CD4-positive, alpha-beta T cell treated with Interleukin-4 for 1 hour (primary cell): ENCODE measurements at places on chromosomes 1 and 21.

DNA sequence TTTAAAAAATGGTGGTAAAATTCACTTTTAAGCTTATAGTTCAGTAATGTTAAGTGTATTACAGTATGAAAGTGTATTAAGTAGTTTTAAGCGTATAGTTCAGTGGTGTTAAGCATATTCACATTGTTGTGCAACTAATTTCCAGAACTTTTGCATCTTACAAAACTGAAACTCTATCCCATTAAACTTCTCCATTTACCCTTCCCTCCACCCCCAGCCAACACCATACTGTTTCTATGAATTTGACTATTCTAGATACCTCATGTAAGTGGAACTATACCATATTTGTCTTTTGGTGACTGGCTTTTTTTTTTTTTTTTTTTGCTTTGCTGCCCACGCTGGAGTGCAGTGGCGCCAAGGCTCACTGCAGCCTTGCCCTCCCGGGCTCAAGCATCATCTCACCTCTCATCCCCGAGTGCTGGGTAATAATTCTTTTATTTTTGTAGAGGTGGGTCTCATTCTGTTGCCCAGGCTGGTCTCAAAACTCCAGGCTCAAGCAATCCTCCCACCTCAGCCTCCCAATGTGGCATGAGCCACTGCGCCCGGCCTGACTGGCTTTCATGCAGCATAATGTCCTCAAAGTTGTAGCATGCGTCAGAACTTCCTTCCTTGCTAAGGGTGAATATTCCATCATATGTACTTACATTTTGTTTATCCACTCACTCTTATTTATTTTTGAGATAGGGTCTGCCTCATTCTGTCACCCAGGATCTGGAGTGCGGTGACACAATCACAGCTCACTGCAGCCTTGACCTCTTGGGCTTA is 45.1 kb upstream of the BMP8B start:
- no peak for DNase-seq

- DNase-seq, result no peak
These were observed 71.2 kb downstream of the CASZ1 start for GRCh38 chr1:10724948-10725847.

GRCh38 chr1:246775531-246776385 is 51.5 kb downstream of the SCCPDH start:
- DNase-seq, result no peak

DNA sequence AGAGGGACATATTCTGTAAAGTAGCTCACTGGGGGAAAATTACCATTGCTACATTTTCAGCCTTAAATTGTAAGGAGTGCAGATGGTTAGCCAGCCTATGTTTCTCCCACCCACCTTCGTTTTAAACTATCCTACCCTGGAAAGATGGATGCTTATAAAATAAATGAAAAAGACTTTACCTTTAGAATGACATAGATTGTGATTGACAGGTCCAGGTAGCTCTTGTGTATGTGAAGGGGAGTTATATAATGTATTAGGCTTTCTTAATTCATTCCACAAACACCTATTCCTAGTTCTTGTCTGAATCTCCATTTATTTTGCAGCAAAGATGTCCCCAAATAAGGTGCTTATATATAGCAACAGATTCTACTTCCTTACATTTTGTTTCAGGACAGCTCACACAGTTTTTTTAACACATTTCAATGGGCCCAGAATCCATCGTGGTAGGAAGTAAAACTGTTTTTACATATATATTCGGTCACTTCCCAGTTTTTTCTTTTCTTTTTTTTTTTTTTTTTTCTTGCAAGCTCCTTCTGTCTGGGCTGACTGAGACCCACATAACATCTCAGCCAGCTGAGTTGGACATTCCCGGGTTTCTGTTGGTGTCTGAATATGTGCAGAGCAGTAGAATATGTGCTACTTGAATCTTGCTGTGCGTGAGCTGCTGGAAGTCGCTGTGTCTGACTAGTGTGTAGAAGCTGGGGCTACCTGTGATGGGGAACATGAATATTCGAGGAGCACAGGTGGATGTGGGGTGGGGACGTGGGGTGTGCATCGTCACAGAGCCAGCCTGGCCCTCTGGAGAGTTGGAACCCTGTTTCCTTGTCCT is 27.8 kb downstream of the UCK2 start:
- DNase-seq, result no peak

GRCh38 chr1:94778808-94779207 is 41.3 kb upstream of the SLC44A3 start:
- no peak for DNase-seq

- DNase-seq, result no peak
These were observed 871 bp downstream of the TUFT1 start for GRCh38 chr1:151540982-151541377.

GRCh38 chr1:212752252-212752933 is 39.2 kb downstream of the NSL1 start:
- no peak for DNase-seq

GRCh38 chr1:7915826-7916500 is 24.7 kb downstream of the TNFRSF9 start:
- DNase-seq, result peak; percentile 53

GRCh38 chr1:220928725-220929300 is 49.6 kb downstream of the HLX start:
- no peak for DNase-seq

GRCh38 chr1:57984277-57984676 is 560.4 kb upstream of the DAB1 start:
- no peak for DNase-seq

GRCh38 chr1:32773018-32773763 is 44.0 kb downstream of the YARS1 start:
- DNase-seq, result peak; percentile 72

GRCh38 chr1:211750599-211750998 is 75.2 kb upstream of the NEK2 start:
- no peak for DNase-seq

DNA sequence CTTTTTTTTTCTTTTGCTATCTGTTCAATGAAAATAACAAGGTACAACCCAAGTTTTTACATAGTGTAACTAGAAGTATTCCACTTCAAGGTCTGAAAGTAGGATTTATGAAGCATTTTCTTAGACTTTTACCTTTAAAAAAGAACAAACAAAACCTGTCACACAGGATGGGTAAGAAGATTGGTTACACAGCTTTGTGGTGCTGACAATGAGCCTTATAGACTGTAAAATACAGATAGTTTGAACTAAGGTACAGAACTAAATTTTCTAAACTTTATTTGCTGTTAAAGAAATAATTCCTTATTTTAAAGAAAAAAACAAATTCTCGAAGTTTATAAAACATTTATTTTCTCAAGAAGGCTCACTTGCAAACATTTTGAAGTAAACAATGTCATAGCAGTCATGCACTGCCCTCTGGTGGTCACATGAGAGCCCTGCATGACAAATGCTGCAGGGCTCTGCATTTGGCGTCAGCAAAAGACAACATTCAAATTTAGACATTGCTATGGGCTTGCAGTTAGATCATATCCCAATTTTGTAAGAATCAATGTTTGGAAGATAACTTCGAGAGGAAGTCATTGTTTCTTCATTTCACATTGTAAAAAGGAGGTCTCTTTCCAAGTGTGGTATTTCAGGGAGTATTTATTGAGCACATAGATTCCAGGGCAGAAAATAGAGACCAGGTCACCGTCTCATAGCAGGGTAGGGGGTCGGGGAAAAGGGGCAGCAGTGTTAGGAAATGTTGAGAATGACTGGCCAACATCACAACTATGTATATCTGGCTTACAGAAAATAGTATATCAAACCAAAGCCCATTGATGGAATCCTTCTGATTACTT is 115.3 kb upstream of the FMN2 start:
- peak; percentile 41 for DNase-seq

DNA sequence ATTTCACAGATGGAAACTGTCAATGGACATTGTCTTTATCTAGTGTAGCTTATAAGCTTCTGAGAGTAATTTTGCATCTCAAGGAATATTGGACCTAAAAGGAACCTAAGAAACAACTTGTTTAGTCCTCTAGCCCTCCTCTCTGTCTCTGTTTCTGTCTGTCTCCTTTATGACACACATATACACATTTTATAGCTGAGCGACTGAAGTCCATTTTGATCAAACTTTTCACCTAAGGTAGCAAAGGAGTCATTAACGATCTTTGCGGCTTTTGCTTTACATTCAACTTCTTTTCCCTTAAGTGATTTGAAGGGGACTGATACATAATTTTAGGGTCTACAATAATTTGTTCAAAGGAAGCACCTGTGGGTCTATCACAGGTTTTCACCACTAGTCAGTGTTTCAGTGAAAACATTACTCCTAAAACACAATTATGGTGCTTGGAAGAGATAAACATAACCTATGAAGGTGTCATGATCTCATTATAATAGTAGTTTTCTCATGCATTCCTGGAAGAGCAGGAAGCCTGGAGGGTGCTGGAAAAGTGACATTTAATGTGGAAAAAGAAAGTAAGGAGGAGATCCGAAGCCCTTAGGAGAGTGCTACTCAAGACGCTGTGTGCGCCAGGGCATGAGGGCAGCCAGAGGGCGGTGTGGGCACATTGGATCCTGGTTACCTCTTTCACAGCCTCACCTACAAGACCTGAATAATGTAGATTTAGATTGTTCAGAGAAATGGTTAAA is 248.6 kb downstream of the DNM3 start:
- DNase-seq, result peak; percentile 62

DNA sequence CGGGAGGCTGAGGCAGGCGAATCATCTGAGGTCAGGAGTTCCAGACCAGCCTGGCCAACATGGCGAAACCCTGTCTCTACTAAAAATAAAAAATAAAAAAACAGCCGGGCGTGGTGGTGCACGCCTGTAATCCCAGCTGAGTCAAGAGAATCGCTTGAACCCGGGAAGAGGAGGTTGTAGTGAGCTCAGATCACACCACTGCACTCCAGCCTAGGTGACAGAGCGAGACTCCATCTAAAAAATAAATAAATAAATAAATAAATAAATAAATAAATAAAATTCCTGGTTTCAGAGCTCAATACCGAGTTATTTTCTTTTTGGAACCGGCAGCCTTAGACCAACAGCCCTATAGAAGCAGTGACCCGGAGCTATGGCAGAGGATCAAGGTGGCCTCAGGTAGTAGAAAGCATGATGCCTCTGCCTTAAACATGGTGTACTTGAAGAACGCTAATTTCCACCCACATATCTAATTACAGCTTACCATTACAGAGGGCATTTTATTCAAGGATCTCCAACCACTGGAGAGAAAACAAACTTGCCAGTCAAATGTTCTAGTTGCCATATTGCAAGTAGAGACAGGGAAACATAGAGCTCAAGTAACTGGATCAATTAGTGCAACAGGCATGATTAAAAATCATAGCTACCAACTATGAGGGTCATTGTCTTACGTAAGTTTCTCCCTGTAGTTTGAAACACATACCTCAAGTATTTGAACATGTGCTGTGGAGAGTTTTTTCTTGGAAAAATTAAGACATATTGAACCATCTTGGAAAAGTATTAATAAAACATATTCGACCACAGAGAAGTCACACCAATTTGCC is 2.0 kb upstream of the ENAH start:
- DNase-seq, result no peak

DNA sequence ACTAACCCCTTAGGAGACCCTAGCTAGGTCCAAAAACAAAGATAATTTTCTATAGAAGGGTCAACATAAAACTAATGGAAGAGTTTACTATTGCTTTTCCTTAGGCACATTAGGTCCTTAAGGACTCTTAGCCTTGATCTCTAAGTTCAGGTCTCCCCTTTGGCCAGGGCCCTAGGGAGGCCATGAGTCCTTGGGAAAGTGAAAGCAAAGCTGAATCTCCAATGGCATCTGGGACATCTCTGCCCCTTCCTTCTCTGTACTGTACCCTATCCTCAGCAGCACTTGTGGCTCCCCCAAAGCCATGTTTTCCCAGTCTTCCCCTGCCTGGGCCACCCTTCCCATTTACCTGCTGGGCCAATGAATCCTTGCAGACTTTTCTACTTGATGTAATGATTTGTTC is 14.3 kb downstream of the IER5 start:
- DNase-seq, result no peak

- DNase-seq, result no peak
These were observed 15.4 kb upstream of the ZBTB21 start for GRCh38 chr21:42025376-42026081.

- DNase-seq, result no peak
These were observed 5.7 kb downstream of the PARK7 start for GRCh38 chr1:7967196-7967595.

GRCh38 chr1:172273647-172274396 is 146.7 kb upstream of the C1orf105 start:
- no peak for DNase-seq

DNA sequence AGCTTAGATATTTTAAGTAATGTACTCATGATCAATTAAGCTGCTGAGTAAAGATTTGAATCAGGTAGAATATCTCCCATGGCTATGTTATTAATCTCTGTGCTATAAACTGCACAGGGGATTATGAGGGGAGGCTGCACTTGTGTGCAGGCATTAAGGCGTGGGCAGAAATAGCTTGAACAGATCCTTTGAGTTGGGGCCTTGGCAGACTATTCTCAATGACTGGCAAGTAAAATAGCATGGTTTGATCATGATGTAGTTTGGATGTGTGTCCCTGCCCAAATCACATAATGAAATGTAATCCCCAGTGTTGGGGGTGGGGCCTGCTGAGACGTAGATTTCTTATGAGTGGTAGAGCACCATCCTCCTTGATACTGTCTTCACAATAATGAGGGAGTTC is 220.3 kb downstream of the PLPP3 start:
- DNase-seq, result no peak
